ENCODE measurements at places on chromosomes 1 and 21. TPM values are rescaled to one million over a fixed set of nuclear protein-coding genes. Genes with fewer than 3 reads are reported as not detected.

PDE9A gene
- 40.7 TPM for total RNA-seq

GNG4 gene
- total RNA-seq: 38.2 TPM

GUCA2A gene
- not detected for total RNA-seq

SLC35F3 gene
- total RNA-seq: 2.6 TPM

INAVA gene
- total RNA-seq: 50.4 TPM

SPRR3 gene
- not detected for total RNA-seq

LCE2A gene
- not detected for total RNA-seq

Data from neural crest cell (in vitro differentiated cells).